ENCODE measurements at places on chromosomes 3 and 15. TPM values are rescaled to one million over a fixed set of nuclear protein-coding genes. Genes with fewer than 3 reads are reported as not detected.

The RAP2B gene
- total RNA-seq, result 18.3 TPM

The SYNPR gene
- total RNA-seq, result not detected

The STRIT1 gene
- not detected for total RNA-seq

The KCNAB1 gene
- under 0.01 TPM for total RNA-seq

The NEK11 gene
- total RNA-seq, result 12.1 TPM

The STARD5 gene
- total RNA-seq, result 11.0 TPM

The ECE2 gene
- total RNA-seq, result not detected

The NR1I2 gene
- total RNA-seq, result under 0.01 TPM

The NRROS gene
- total RNA-seq, result 0.63 TPM

The GOLGA8H gene
- 0.16 TPM for total RNA-seq

The ARL6 gene
- total RNA-seq, result 6.8 TPM

The SEMA3B gene
- 36.9 TPM for total RNA-seq

The HESX1 gene
- total RNA-seq, result 0.79 TPM

The CHST13 gene
- not detected for total RNA-seq

The PCOLCE2 gene
- total RNA-seq, result 122 TPM

The EPHB1 gene
- total RNA-seq, result 0.63 TPM

The FAM81A gene
- under 0.01 TPM for total RNA-seq

The CCR8 gene
- total RNA-seq, result not detected

The AMIGO3 gene
- total RNA-seq, result under 0.01 TPM

The STXBP5L gene
- total RNA-seq, result not detected

The SERPINI2 gene
- not detected for total RNA-seq

The IMPG2 gene
- 0.86 TPM for total RNA-seq

The C2CD4A gene
- not detected for total RNA-seq

The CHRNA5 gene
- 0.94 TPM for total RNA-seq

The SLC27A2 gene
- not detected for total RNA-seq

The CELF6 gene
- 0.26 TPM for total RNA-seq

The SLCO3A1 gene
- 4.1 TPM for total RNA-seq

The CHAC1 gene
- 4.4 TPM for total RNA-seq

The HIGD2B gene
- total RNA-seq, result under 0.01 TPM

The IQCF6 gene
- total RNA-seq, result not detected

The GOLGA6L24 gene
- not detected for total RNA-seq

The KLF15 gene
- total RNA-seq, result 0.69 TPM

The USP4 gene
- 27.4 TPM for total RNA-seq

The ZNF620 gene
- total RNA-seq, result 0.47 TPM
